ENCODE measurements at places on chromosomes 2 and 18.

DNA sequence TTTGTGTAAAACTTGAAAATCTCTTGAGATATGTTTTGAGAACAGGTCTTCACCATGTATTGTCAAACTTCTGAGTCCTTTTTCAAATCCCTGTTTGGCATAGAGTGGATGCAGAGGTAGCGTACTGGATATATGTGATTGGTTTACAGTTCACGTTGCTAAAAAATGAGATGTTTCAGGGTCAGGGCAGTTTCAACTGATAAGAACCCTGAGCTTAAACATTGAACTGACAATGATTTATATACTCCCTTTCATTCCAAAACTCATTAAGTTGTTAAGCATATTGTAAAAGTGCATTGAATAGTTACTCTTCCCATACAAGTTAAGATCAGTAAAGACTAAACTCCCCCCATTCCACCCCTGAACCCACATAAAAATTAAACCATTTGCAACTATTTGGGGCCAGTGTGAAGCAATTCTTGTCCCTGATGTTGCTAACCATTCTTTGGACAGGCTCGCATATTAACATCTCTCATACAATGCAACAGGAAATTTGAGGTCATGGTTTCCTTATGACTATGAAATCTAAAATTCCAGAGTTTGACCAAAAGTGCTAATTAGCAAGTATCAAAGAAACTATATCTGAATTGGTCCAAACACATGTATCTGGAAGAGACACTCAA, 470.9 kb upstream of the ACVR2A start:
- no peak for DNase-seq

DNA sequence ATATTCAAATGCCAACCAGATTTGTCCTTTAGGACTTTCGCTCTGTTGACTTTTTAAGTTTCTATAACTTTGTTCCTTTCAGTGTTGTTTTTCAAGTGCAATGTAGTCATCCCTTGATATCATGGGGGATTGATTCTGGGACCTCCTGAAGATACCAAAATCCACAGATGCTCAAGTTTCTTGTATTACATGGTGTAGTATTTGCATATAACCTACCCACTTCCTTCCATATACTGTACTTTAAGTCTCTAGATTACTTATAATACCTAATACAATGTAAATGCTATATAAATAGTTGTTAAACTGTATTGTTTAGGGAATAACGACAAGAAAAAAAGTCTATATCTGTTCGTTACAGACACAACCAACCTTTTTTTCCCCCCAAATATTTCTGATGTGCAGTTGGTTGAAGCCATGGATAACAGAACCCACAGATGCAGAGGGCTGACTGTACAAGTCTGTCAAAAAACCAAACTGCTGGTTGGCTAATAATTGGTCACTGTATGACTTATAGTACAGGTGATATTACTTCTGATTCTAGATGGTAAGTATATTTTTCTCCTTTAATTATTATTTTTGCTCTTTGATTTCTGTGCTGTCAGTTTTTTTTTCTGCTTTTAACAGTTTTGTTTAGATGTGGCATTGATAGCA, 201.7 kb upstream of the STON1 start:
- DNase-seq = no peak

GRCh38 chr18:68034296-68034695, 517.8 kb upstream of the DSEL start:
- no peak for DNase-seq

DNA sequence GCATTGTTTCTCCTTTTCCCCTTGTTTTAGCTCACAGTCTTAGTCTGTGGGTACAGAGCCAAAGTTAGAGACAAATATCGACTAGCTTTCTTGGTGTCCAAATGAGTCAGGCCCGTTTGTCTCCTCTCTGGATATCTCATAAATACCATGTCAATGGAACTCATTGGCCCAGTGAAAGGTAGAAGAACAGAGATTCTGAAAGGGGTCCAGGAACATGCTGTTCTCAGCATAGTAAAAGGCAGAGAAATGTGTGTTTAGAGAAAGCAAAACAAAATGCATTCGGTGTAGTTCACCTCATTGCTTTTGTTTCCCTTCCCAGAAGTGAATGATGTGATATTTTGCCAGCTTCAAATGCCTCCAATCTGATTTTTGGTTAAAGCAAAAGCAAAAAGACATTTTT, 238.6 kb upstream of the SLC8A1 start:
- no peak for DNase-seq

DNA sequence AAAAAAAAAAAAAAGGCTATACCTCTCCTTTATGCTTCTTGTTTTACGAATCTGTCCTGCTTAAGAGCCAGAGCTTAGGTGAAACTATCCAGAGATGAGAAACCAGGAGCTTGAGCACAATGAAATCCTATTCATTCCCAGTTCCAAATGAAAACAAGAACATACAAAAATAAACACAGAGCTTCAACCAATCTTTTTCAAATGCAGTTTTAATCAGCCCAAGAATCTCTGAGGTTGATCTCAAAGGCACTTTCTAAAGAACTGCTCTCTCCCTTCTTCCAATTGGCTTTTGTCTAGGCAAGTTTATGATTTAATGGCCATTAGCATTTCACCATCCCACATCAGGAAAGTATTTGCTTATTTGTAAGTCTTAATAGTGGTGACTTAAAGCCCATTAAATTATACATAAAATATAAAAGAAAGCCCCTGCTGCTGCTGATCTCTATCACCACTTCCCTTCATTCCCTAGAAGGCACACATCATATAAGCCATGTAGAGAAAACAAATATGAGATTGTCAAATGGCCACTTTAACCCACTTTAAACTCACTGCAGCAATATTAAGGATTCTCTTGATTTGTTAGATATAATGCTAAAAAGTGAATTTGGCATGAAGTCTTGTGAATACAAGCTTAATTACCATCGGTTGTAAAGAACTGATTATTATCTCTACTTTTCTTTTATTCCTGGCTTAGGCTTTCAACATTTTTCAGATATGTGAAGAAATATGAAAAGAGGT, 29.3 kb upstream of the SCN9A start:
- DNase-seq = no peak

DNA sequence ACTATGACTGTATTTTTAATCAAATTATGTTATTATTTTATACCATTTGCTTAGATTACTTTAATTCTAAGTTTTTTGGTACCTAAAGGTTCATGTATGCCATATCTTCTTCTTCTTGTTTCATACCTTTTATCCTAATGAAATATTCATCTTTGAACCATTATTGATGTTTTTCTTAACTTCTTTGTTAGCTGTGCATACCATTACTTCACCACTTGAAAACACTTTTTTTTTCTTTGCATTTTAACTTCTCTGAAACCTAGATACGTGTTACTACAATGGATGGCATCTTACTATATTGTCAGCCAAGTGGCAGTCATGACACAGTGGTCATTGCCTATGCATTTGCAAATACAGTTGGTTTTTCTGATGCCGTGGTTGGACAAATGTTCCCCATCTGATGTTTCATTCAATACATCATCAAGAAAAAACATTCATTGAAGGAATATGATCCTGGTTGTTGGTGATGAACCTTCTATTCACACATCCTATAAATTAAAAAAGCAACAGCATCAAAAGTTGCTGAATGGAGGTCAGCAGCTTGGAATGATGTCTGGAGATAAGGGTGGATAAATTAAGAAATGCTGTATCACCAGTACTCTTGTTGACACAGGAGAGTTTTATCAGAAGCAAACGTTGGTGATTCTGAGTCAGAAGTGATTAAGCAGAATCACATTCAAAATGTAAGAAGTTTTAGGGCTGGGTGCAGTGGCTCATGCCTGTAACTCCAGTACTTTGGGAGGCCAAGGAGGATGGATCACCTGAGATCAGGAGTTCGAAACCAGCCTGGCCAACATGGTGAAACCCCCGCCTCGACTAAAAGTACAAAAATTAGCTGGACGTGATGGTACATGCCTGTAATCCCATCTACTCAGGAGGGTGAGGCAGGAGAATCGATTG, 7.4 kb downstream of the IL36A start:
- peak; percentile 60 for DNase-seq

DNA sequence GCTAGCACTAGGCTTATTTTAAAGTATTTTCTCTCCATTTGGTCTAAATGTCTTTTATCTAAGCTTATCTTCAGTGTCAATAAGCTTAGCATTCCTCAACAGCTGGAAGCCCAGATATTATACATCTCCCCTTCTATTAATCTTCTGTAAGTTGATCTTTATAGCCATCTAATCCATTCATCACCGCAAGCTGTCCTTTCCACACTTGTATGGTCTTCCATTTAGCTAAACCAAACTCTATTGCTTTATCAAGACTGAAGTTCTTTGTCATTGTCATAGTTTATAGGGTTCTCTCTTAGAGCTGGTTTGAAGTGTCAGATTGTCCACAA, 101.3 kb upstream of the GPR45 start:
- no peak for DNase-seq

DNA sequence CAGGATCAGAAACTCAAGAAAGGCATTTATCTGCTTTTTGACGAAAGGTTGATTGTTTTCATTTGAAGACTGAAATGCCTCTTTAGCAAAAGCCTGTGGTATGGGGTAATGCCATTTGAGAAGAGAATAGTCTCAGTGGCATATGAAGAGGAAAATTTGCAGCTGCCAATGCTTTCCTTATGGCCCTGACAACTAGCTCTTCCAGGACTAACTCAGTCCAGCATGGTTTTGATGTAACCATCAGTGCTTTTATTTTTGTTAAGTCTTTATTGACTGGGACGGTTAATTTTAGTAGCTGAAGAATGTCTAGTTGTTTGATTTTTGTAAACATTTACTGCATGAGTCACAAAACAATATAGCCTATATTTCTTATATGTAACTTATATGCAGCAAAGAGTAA, 158.4 kb downstream of the LNPK start:
- DNase-seq = no peak

DNA sequence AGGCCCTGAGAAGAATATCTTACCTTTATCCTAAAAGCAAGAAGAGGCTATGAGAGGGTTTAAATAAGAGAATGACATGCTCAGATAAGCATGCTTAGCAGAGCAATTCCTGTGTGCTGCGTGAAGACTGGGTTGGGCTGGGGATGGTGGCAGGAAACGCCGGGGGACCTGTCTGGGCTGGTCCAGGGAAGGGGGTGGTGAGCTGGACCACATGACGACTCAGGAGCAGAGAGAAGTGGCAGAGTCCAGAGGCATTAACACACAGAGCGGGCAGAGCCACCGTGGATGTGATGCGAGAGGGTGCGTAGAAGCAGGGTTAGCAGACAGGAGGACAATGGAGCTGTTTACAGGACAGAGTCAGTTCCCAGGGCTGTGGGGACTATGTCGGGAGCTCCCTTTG, 84.5 kb downstream of the ZBTB7C start:
- DNase-seq = peak; percentile 72

GRCh38 chr2:240832921-240833494, 13.0 kb upstream of the KIF1A start:
- no peak for DNase-seq

GRCh38 chr18:75143851-75144250, 65.1 kb downstream of the PTGR3 start:
- no peak for DNase-seq

DNA sequence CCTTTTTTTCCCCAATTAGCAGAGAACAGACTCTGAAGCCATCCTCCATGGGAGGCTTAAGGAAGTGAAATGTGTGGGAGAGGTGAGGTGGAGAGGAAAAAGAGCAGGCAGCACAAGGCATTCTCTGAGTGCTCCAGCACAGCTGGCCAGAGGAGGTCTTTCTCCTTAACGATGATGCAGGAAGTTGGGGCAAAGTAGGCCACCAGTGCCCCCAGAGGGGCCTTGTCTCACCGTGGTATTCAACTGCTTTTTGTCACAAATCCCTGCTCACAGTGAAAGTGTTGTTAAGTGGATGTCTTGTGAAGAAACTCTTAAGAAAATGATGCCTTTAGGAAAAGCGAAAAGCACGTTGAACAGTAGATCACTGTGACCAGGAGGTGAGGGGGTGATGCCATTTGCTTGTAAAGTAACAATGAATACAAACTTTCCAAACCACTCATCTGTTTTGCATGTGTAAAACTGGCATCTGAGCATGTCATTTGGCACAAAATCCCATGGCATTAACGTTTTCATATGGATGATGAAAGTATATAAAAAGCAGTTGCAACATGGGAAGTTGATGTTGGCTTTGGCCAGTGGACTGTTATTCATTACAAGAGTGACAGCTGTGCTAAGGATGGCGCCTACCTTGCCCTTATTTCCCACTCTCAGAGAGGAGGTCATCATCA, 49.2 kb upstream of the CDC42EP3 start:
- DNase-seq = no peak

GRCh38 chr2:148989882-148990493, 48.5 kb upstream of the LYPD6B start:
- DNase-seq = peak; percentile 46

DNA sequence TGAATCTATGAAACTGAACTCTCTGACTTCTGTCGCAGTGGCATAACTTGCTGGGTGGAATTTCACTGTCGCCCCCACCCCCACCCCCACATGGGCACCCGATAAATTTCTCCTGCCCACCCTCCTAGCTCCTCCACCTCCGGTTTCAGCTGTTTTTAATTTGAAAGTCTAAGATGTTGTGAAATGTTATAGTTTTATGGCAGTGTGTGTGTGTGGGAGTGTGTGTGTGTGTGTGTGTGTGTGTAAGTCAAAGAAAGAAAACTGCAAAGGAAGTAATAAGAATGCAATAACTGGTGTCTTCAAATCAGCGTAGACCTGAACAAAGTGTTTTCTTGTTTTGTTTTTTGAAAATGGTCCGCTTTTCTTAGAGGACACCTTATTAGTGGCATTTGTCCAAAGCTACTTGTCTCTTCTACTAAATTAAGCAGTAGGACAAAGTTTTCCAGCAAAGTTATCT, 388 bp downstream of the DTNA start:
- DNase-seq = no peak

DNA sequence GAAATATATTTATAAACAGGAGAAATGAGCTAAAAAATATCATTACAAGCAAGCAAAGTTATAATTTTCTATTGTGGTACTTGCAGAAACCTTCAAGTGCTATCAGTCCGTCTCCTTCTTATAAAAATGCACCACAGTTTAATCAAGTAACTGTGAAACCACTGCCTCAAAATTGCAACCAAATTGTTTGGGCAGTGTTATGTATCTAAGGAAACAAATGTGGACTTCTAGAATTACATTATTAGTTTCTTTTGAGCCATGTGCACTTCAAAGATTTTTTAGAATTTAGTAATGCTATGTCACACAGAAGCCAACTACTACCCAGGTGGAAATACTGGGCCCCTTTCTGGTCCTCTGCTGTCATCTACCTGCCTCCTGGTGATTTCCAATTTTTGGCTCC, 495.6 kb downstream of the NYAP2 start:
- DNase-seq = no peak
